GM12864 (cell line): ENCODE measurements at places on chromosomes 12 and 14.
A peak's percentile ranks its signal among the peaks of the same experiment; 100 is the strongest.

DNA sequence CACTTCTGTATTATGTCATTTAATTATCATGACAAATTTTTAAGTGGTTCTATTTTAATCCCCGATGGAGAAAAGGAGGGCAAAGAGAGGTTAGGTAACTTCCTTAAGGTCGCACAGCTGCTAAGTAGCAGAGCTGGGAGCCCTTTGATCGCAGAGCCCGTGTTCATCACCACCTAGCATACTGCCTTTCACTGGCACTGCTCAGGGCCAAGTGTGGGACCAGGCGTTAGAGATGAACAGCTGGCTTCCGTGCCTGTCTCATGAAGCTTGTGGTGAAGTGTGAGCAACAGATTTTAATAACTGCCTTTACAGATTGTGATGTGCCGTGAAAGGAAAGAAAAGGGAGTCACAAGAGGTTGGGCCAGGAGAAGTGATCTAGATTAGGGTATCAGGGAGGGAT lies 273.6 kb downstream of the AKAP6 start:
- no peak for DNase-seq

GRCh38 chr14:106694638-106695393 lies 1168.4 kb downstream of the TMEM121 start:
- peak; percentile 52 for DNase-seq

GRCh38 chr12:127830065-127830460 lies 436.9 kb upstream of the TMEM132C start:
- no peak for DNase-seq

GRCh38 chr12:66497008-66497897 lies 181.6 kb downstream of the GRIP1 start:
- DNase-seq: no peak

DNA sequence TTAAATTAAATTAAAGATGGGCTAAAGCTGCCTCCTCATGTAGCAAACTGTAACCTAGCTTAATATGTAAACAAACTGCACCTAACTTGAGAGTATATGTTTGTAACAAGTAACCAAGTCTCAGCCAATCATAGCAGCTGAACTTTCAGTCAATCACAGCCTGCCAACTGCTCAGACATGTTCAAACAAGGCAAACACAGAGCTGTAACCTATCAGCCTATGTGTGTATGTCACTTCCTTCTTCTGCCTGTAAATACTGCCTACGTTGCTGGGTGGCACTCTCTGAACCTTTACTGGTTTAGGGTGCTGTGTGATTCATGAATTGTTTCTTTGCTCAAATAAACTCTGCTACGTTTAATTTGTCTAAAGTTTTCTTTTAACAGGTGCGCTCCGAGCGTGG lies 2.9 kb downstream of the SERPINA6 start:
- no peak for DNase-seq

DNA sequence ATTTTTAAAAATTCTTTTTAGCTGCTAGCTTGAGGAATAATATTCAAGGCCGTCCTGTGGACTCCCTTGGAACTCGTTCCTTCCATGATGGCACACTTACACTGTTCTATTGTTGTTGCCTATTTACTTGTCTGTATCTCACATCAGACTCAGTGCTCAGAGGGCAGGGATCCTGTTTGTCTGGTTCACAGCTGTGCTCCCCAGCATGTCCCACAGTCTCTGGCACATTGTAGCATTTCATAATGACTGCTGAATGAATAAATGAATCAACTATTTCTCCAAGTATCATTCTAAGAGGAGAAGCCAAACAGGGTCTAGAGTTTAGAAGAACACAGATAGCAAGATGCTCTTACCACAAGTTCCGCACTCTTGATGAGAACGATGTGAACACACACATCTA lies 48.0 kb downstream of the NTN4 start:
- no peak for DNase-seq

DNA sequence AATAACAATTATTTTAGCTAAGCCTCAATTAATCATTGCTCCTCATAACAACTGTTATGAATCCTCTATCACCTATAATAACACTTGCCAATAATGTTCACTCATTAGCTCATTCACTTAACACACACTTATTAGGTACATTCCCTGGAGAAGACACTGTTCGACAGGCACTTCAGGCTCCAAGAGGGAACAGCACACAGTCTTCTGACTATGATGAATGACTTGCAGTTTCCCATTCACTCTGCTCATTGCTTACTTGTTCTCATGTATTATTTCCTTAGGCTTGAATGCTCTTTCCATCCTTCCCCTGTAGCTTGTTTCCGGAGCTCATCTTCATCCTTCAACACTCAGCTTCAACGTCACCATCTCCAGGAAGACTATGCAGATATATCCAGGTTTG lies 437.3 kb downstream of the TMEM132D start:
- DNase-seq: no peak

DNA sequence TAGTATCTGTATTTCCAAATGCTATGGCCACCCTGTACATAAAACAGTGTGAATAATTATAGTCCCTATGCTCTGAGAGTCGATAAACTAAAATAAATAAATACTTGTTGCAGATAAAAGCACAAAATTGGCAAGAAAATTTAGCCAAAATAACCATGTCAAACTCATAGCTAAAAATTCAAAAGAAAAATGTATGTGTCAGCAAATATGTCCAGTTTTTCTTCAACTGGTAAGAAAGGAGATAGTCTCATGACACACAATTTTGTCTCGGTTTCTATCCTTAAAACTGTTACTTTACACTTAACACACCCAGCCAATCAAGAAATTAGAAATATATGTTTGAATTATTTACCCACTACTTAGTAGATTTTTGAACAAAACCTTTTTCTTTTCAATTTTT lies 145.6 kb upstream of the FSCB start:
- DNase-seq: no peak

DNA sequence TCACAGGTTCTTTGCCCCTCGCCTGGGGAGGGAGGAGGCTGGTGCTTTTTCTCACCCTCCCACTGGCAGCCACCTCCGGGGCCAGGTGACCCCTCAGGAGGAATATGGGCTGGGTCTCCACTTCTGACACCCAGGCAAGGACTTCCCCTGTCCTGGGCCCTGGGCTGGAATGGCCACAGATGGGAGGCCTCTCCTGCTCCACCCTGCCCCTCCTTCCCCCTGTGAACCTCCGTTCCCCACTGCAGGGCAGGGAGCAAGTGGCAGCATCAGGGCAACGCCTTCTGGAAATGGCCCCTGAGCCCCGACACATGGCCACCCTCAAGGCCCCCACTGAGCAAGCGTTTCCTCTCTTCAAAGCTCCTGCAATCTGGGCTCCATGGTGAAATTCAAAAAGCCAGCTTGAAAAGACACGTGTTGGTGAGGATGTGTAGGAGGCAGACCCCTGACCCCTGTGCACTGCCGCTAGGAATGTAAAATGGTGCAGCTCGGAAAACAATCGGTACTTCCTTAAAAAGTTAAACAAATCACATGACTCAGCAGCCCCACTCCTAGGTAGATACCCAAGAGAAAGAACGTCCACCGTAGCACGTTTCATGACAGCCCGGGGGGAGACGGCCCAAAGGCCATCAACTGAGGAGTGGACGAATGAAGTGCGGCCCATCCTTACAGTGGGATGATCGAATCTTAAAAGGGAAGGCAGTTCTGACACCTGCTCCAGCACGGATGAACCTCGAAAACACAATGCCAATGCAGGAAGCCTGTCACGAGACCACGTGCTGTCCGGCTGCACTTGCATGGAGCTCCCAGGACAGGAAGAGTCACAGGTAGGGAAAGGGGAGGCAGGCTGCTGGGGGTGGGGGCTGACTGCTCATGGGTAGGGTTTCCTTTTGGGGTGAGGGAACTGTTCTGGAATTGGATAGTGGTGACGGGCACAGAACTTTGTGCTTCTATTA lies 11.5 kb downstream of the XRCC3 start:
- no peak for DNase-seq

GRCh38 chr14:93535537-93535936 lies 104.8 kb downstream of the UNC79 start:
- no peak for DNase-seq

DNA sequence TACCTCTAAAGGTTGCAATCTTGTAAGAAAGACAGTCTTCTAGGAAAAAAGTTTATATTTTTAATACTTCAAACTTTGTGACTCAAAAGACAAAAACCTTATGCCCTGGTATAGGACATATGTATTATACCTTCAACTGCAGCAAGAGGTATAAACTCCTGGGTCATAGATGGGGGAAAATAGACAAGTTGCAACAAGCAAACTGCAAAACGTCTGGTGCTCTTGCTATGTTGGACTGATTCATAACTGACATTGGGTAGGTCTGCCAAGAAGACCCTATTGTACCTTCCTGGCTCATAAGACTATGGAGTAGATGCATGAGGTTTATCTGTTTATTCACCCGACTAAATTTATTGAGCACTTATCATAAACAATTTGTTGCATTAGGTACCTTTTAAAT lies 40.9 kb downstream of the BEST3 start:
- no peak for DNase-seq

- no peak for DNase-seq
These were observed 93.1 kb downstream of the RMST start for GRCh38 chr12:97555547-97556187.

DNA sequence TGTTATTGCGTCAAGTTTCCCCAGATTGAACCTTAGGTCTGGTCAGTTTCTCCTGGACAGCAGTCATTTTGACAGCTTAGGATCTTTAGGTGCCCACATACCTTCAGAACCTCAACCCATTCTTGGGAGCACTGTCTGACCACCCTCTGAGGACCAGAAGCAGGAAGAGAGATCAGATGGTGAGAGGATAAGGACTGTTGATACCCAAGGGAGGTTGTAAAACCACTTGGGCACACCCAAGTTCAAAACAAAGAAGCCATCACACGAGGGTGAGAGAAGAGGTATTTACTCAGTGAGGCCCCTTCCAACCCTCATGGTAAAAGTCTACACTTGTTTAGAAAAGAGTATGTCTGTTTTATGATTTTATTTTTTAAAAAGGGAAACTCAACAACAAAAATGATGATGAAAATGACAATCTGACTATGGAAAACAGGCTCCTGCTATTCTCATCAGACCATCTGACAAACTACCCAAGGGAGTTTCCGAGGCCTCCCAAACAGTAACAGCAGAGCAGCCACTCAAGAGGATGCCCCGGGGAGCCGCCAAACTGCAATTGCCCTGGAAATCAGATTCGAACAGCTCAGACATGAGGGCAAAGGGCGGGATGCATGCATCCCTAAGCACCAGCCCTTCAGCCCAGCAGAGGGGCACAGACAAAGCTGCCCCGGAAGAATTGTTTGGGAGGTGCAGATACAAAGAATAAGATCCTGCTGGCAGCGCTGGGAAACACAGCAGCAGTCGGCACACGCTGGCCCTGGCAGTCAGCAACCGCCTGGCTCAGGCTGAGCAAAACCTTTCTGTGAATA lies 162.6 kb upstream of the PLEKHG7 start:
- DNase-seq: no peak

DNA sequence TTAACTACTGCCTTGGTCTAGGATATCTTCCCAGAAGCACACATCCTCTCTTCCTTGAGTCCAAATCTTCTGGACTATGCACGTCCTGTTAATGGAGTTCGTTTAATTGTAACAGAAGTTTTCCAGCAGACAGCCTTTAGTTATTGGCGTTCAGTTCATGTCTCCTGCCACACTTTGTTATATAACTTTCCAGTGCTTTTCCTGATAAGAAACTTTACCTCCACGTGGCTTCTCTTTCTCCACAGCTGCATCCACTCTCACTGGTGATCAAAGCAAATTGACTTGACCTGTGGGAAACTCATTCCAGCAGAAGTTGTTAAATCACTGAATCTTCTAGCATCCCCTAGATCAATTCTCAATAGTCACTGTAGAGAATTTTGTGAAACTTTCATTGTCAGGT lies 19.0 kb downstream of the PTPN21 start:
- DNase-seq: no peak

DNA sequence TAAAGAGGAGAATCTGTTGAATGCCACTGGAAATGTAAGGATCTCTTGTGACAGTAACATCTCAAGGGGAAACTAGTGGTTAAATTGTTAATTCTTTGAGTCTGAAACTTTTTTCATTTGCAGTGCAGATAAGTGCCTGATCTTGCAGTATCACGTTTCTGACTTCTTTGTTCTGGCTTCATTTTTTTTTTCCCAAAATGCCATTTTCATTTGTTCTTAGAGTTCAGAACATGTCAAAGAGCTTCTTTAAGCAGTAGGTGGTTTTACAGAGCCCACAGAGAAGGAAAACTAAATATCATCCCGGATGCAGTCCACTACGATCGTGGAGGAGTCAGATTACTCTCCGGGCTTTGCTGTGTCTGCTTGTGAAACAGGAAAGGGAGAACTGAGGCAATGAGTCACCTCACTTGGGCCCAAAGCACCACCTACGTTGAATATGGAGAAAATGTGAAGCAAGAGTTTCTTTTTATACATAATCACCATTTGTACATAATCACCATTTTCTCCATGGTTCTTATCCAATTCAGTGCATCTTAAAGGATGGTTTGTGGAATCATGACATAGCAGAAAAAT lies 43.9 kb downstream of the HMGA2 start:
- DNase-seq: no peak

DNA sequence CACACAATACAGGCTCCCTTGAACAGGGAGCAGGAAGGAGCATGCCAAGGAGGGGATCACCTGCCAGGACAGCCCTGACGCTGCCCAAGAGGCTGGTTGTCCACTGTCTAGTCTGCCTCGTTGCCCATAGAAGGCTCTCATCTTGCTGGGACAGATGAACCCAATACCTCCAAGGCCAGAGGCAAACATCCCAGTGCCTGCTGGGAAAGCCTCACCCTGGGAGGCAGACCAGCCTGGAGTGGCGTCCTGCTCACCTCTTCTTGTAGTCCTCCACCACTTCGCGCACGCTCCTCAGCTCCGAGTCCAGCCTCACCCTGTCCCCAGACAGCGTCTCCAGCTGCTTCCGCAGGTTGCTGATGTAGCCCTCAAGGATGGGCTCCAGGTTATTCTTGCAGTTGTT lies 2.4 kb downstream of the KRT73 start:
- no peak for DNase-seq

DNA sequence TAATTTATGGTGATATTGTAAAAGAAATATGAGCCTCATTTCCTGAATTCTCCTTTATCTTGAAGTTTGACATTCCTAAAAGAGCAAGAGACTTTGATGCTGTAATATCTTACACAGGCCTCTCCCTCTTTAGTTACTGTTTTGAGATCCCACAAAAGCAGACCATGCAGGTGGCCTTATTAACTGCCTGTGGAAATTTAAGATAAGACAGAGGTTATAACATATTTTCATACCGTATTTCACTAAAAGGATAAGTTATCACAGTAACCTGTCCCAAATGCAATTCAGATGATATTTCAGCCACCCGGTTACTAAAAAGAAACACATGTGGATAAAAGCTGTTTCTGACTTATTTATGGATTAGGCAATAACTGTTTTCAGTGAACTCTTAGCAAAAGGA lies 150.1 kb downstream of the NAV3 start:
- no peak for DNase-seq

- DNase-seq: no peak
These were observed 298.4 kb downstream of the SYT1 start for GRCh38 chr12:79162948-79163347.
